GDM1 (cell line): ENCODE measurements at places on chromosomes 7 and 10.
A peak's percentile ranks its signal among the peaks of the same experiment; 100 is the strongest.

DNA sequence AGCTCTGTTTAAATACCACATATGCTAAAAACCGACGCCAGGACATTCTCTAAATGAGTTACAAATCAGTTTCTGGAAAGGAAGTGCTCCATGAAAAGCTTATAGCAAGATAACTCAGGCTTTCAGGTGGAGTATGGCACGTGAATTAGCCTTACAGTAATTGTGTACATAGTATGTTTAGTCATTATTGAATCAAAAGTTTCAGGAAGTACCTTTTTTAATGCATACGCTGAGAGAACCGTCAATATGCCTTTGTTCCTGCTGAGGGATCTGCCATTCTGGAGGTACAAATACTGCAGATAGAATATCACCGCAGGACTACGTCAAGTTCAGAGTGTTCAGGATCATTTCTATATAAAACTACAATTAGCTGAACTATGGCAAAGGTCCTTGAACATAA is 45.7 kb downstream of the ANKMY2 start:
- no peak for DNase-seq

DNA sequence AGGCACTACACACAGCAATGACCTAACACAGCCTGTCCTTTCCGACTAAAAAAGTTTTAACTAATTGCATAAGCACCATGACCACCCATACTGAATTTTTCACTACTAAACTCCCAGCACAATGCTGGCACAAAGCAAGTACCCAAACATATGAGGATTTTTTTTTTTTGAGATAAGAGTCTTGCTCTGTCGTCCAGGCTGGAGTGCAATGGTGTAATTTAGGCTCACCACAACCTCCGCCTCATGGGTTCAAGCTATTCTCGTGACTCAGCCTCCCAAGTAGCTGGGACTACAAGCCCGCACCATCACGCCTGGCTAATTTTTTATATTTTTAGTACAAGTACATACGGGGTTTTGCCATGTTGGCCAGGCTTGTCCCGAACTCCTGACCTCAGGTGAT is 5.1 kb downstream of the UBE2H start:
- DNase-seq, result no peak

DNA sequence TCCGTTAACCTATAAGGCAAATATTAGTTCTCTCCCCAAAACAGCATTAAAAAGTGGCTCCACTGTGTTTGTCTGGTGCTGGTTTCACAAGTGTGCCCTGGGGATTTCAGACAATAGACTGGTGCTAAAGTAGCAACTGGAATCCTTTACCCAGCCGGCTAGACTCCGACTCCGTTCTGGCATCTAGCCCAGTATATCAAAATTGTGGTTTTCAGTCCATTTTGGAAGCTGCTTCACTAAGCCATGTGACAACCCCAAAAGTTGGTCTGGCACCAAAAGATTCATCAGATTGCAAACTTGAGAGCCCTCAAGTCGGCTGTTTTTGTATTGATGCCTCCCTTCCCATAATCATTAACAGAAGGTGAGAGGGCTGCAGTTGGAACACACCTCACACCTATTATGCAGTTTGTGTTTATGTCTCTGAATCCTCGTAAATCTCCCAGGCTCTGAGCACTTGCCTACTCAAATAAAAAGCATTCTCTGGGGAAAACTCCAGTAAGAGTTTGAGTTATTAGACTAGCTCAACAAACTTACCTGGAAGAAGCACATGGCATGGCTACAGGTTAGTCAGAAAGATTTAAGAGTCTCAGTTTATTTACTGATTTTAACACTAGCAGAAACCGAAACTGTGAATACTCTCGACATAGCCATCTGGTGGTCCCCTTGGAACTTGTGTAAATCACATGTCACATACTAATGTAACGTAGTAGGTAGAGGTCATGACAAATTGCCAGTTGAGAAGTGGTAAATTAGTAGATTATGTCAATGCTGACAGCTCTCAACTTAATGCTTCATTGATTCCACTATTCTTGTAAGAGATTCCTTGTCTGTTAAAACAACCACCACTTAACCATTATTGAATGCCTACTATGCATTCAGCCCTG is 14.8 kb upstream of the WNT16 start:
- no peak for DNase-seq

- DNase-seq, result no peak
These were observed 1370.6 kb upstream of the LRRTM3 start for GRCh38 chr10:65555192-65555591.

- DNase-seq, result no peak
These were observed 169.2 kb upstream of the PLXNA4 start for GRCh38 chr7:132745510-132745909.

GRCh38 chr10:83254698-83255097 is 884.6 kb upstream of the GHITM start:
- no peak for DNase-seq

GRCh38 chr10:77784856-77785255 is 141.7 kb downstream of the DLG5 start:
- DNase-seq, result no peak

GRCh38 chr10:94546049-94546900 is 687 bp downstream of the HELLS start:
- no peak for DNase-seq

- no peak for DNase-seq
These were observed 163.1 kb downstream of the ZNF438 start for GRCh38 chr10:30868611-30869010.

DNA sequence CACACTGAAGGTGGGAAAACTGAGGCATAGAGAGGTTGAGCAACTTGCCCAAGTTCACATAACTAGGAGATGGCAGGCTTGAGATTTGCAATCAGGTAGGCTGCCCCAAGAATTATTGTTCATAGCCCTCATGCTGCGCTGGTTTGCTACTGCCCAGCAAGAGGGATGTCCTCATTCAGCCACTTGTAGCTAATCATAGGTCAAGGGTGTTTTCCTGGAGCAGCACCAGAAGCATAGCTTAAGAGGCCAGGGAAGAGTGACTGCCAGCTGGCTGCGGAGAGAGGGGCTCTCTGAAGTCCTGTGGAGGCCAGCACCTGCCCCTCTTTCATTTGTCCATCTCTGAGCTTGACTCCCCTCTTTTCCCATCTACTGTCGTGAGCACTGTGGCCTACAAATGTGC is 15.0 kb downstream of the CDHR3 start:
- DNase-seq, result no peak

DNA sequence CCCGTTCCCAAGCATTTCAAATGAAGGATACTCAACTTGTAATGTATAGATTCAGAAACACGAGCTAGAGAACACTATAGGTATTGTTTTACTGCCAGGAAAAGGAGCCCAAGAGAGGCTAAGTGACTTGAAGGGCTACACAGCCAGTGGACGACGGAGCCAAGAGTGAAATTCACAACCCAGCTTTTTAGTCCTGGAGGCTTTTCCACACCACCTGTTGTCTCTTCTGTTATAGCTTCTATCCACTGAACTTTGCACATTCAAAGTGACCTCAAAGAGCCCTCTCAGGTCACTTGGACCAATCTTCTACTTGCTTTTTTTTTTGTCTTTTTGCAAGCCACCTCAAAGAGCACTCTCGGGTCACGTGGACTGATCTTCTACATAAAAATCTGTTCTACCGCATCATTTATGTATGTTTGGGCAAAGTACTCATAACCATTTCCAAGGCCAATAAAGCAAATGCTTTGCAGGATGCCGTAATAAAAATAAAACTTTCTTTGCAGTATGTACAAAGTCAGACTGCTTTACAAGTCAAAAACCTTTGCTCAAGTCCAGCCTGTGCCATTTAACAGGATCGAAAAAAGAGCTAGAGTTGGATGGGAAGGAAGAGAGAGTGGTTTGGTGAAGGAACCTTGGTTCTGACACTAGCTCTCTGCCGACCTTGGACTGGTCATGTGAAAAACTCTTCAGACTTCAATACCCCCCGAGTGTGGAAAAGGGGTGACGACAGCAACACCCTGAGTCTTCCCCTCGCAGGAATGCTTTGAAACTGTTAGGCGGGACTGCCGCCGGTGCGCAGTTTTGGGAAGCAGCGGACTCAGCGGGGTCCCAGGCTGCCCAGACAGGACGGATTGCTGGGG is 821 bp downstream of the SLC35B4 start:
- DNase-seq, result no peak

DNA sequence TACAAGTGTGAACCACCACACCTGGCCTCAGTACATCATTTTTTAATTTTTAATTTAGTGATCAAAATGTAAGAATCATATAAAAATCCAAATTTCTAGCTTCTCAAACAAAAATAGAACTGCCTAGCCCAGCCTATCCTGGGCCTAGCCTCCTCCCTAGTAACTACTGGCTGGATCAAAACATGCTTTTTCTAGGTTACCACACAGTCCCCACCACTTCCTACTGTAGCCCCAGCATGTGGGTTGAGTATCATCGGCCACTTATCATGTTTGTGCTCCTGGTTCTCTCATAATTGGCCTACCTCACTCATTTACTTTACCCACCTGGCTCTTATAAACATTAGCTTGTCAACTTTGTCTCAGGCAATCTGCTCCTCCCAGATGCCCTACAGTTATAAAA is 52.9 kb downstream of the DNAJC12 start:
- no peak for DNase-seq

- no peak for DNase-seq
These were observed 22.2 kb downstream of the SLC37A3 start for GRCh38 chr7:140375892-140376730.

- no peak for DNase-seq
These were observed 64.9 kb downstream of the TBXAS1 start for GRCh38 chr7:139893999-139894398.

DNA sequence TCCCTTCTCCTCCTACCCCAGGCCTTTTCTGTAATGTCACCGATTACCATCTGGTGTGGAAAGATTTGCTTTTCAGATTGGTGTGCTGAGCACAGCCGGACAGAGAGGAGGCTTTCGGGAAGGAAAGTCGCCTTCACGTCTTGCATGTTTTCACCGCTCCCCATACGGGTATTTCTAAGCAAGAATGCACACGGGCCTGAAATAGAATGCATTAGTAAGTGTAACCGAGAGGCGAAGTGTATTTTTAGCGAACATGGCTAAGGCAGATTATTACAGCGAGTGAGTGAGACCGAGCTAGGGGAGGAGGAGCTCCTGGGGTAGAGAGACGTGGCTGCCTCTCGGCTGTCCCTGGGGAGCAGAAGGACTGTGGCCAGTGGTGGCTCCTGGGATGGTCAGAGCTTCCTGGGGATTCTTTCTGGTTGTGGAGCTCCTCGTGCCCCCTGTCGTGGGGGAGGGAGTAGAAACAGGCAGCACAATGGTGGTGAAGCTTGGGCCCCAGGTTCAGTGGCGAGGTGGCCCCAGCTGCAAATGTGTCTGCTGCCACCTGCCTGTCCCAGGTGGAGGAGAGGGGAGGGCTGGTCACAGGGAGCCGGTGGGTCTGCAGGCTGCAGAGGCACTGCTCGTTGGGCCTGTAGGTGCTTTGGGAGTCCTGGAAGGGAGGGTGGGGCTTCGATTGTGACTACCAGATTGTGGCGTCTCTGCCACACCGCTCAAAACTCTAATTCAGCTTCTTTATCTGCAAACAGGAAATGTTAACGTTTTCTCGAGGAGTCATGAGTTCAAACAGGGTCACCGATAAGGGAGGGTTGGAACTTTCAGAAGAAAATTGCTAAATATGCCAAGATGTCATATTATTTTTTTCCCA is 135.8 kb downstream of the CAMK1D start:
- no peak for DNase-seq

- no peak for DNase-seq
These were observed 95.6 kb upstream of the KIF5B start for GRCh38 chr10:32151871-32152270.

DNA sequence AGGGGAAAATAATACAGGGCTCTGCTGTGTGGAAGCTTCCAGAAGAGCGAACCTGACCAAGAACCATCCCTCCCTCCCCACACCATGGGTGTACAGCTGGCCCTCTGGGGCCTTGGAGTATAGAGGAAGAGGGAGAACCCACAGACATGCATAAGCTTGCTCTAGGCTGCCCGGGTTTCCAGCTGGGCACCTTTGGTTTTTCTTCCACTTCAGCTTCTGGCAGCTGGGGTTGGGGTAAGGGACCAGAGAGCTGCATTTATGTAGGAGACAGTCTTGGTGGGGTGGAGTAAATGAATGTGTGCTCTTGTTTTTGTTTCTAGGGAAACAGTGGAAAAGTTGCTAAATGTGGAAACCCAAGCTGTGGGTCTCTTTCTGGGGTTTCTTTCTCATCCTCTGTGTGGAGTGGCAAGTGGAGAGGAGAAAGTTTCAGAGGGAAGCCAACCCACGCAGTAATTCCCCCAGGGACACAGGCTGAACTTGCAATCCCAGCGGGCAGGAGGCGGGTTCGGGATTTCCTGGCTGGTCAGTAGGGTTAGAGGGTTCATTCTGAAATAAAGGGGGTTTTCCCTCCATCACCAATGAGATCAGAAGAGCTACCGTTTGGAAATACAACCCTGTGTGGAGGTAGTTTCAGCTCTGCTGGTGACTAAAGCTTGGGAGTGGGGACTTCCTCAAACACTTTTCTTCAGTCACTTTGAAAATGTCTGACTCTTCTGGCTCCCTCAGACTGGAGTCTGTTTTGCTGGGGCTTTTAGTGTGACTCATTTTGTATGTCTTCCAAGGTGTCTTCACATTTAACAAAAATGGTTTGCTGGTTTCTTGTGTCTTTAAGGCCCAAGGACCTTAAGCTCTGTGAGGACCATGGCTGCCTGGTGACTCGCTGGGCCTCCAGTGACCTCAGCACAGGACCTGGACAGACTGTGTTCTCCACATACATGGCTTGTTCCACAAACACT is 22.2 kb upstream of the SRGN start:
- DNase-seq, result no peak

- peak; percentile 66 for DNase-seq
These were observed 172.0 kb upstream of the TNRC18 start for GRCh38 chr7:5595545-5596045.

DNA sequence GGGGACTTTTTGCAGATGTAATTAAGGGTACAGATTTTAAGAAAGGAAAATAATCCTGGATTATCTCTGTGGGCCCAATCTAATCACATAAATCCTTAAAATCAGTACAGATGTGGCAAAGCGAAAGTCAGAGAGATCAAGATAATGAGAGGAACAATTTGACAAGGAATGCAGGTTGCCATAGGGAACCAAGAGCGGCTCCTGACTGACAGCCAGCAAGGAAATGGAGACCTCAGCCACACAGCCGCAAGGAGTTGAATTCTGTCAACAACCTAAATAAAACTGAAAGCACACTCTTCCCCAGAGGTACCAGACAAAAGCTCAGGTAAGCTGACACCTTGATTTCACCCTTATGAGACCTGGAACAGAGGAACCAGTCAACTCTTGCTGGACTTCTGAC is 3.4 kb upstream of the PNPLA8 start:
- DNase-seq, result no peak

GRCh38 chr10:29924436-29924835 is 134.9 kb downstream of the JCAD start:
- no peak for DNase-seq

- no peak for DNase-seq
These were observed at the start of the genes DYDC1 and DYDC2 for GRCh38 chr10:80356563-80356988. DYDC1 (minus strand) TSS chr10:80356755; CDS start chr10:80352601, 4,154 bp downstream. DYDC2 (plus strand) TSS chr10:80356781; CDS start chr10:80362444, 5,663 bp downstream.
